Activated CD8-positive, alpha-beta T cell treated with anti-CD3 and anti-CD28 coated beads, Interleukin-2, amount 10 ng/mL, durations not matched to agents 7 days and 5 days (primary cell): ENCODE measurements at places on chromosomes 3 and 15. TPM values are rescaled to one million over a fixed set of nuclear protein-coding genes. Genes with fewer than 3 reads are reported as not detected.
A peak's percentile ranks its signal among the peaks of the same experiment; 100 is the strongest.

CYP11A1 gene
- total RNA-seq: not detected

SLC9C1 gene
- not detected for total RNA-seq

GOLGA8H gene
- 0.24 TPM for total RNA-seq

MFAP1 gene
- total RNA-seq: 40.1 TPM

GRCh38 chr15:60643555-60643954 is 164.6 kb upstream of the ICE2 start:
- no peak overlapping the region for H3K4me3 ChIP-seq
- H3K27ac ChIP-seq: no peak overlapping the region
- H3K36me3 ChIP-seq: no peaks in the 10 kb centered on the region
- no peak for DNase-seq

DNA sequence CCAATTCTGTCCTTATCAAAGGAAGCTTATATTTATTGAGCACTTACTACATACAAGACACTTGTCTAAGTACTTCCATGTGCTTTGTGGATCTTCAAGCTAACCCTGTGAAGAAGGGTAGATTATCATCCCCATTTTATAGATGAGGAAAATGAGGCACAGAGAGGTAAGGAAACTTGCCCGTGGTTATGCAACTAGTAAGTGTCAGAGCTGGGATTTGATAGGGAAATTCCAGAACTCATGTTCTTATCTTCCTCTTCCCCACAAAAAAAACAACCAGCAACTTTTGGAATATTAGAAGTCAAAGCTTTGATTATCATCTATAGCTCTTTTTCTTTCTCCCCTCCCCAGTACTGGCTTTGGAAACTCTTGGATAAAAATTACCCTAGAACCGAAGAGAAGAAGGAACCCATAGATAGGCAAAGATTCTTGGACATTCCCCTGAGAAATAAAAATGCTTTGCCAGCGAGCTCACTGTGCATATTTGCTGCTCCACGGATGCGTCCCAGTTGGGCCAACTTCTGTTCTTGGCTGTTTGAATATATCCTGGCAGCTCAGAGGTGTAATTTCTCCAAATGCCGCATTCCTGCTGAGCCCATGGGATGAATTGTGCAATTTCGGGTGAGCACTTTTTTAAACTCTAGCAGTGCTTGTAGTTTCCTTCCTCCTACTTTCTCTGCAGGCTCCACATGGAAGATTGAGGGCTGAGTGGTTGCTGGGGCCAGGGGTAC is 591.5 kb upstream of the CFAP20DC start:
- no peak overlapping the region for H3K27ac ChIP-seq
- no peak overlapping the region for H3K4me3 ChIP-seq
- H3K36me3 ChIP-seq: no peaks in the 10 kb centered on the region

DNA sequence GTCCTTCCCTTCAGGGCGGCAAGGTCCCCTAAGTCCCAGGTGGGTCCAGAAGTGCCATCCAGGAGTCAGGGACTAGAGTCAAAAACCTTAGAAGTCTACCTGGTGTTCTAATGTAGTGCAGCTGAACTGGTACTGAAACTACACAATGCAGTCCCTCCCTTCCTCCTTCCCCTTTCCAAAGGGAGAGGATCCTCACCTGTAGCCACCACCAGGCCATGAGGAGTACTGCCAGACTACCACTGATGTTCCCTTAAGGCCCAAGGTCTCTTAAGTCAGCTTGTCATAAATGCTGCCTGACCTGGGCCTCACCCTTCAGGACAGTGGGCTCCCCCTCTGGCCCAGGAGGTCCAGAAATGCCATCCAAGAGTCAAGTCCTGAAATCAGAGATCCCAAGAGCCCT is 98.9 kb downstream of the ULK4 start:
- no peak for DNase-seq
- no peak overlapping the region for H3K4me3 ChIP-seq
- no peaks in the 10 kb centered on the region for H3K27me3 ChIP-seq
- no peaks in the 10 kb centered on the region for H3K36me3 ChIP-seq

GRCh38 chr3:103181160-103181559 is 746.3 kb downstream of the ZPLD1 start:
- no peaks in the 10 kb centered on the region for H3K4me1 ChIP-seq
- no peaks in the 10 kb centered on the region for H3K36me3 ChIP-seq
- no peak for DNase-seq
- no peak overlapping the region for H3K27ac ChIP-seq
- no peak overlapping the region for H3K4me3 ChIP-seq

GRCh38 chr3:21020043-21020442 is 731.0 kb downstream of the ZNF385D start:
- no peaks in the 10 kb centered on the region for H3K4me1 ChIP-seq
- H3K27me3 ChIP-seq: no peaks in the 10 kb centered on the region
- no peaks in the 10 kb centered on the region for H3K36me3 ChIP-seq
- no peak overlapping the region for H3K4me3 ChIP-seq

- no peak for DNase-seq
- H3K36me3 ChIP-seq: no peaks in the 10 kb centered on the region
- peaks cover 13% of the 10 kb centered on the region for H3K27me3 ChIP-seq
- H3K4me3 ChIP-seq: no peak overlapping the region
- no peaks in the 10 kb centered on the region for H3K4me1 ChIP-seq
Observed at GRCh38 chr3:12227833-12228232, 61.0 kb upstream of the PPARG start.

DNA sequence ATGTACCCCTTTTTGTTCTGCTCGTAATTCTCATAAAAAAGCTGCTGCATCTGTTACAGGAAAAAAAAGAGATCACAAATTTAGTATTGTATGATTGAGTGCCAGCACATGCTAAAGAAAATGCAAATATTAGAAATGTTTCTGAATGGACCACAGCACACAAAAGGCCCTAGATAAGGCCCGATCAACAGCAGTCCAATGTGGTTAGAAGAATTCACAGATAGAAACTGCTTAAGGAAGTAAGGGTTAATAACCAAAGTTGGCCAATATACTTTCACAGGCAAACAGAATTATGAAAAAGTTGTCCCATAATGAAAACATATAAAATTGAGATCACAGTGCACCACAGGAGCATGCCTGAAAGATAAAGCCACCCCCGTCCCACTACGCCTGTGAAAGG is 72.9 kb downstream of the CHSY1 start:
- DNase-seq: no peak
- H3K27ac ChIP-seq: peak overlapping the region; percentile 22
- no peak overlapping the region for H3K4me3 ChIP-seq
- peaks cover 72% of the 10 kb centered on the region for H3K36me3 ChIP-seq

- peaks cover under 1% of the 10 kb centered on the region for H3K27me3 ChIP-seq
- H3K27ac ChIP-seq: no peak overlapping the region
- H3K4me3 ChIP-seq: no peak overlapping the region
- no peak for DNase-seq
- no peaks in the 10 kb centered on the region for H3K4me1 ChIP-seq
- H3K36me3 ChIP-seq: no peaks in the 10 kb centered on the region
Observed at GRCh38 chr15:42138968-42139386, 17.5 kb downstream of the PLA2G4F start.

DNA sequence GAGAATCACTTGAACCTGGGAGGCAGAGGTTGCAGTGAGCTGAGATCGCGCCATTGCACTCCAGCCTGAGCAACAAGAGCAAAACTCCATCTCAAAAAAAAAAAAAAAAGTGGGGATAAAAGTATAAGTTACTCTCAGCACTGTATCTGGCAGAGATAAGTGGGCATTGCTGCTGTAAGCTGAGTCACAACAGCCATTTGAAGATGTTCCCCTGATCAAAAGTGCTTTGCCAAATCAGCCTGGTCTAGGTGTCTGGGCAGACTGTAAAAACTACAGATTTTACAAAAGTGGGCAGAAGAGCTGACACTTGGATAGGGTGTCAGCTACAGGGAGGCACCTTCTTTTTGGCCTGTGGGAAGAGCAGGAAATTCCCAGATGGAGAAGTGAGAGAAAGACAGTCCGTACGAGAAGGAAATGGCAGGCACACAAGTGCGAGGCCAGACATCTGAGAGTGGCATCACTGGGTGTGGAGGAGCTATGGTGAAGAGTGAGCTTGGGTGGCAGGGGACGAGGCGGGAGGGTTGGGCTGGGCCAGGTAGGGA is 78.5 kb downstream of the TRAK1 start:
- H3K4me3 ChIP-seq: no peak overlapping the region
- no peaks in the 10 kb centered on the region for H3K27me3 ChIP-seq
- peaks cover 2% of the 10 kb centered on the region for H3K36me3 ChIP-seq

GRCh38 chr3:177201700-177202397 is 4.6 kb upstream of the TBL1XR1 start:
- H3K4me3 ChIP-seq: peak overlapping the region; percentile 67
- DNase-seq: peak; percentile 80
- H3K4me1 ChIP-seq: peaks cover 58% of the 10 kb centered on the region
- H3K36me3 ChIP-seq: peaks cover 7% of the 10 kb centered on the region
- H3K27me3 ChIP-seq: no peaks in the 10 kb centered on the region
- H3K27ac ChIP-seq: peak overlapping the region; percentile 95

DNA sequence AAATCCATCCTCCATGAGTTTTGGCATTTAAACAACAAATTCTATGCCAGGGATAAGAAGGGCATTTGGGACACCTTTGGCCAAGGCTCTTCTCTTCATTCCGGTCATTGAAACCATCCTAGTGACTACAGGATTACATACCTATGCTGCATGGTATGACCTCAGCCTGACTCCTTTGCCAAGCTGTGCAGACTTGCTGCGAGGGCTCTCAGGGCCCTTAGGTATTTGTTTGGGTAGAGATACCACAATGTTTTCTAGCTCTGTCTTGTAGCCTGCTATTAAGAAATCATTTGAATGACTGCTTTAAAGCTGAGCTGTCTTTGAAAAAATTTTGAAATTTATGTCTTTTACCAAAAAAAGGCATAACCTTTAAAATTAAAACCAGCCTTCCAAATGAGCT is 749.8 kb upstream of the SGO1 start:
- no peak overlapping the region for H3K27ac ChIP-seq
- no peak overlapping the region for H3K4me3 ChIP-seq
- H3K27me3 ChIP-seq: no peaks in the 10 kb centered on the region
- no peaks in the 10 kb centered on the region for H3K4me1 ChIP-seq
- H3K36me3 ChIP-seq: no peaks in the 10 kb centered on the region

DNA sequence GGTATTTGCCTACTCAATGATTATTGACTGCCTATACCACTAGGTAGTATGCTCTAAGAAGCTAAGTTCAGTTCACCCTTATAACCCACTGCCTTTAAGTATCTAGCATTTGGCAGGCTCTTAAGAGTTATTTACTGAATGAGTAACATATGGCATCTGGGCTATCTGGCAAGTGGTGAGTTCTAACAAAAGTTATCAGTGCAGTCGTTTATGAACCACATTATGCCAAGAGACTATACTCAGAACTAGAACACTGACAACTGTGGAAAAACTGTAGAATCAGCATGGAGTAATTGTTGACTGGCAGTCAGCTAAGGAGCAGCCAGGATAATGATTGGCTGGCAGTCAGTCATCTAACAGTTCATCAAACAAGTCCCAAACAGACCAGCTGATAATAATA is 25.8 kb downstream of the RAF1 start:
- DNase-seq: no peak
- H3K4me3 ChIP-seq: no peak overlapping the region
- peaks cover 39% of the 10 kb centered on the region for H3K36me3 ChIP-seq
- peaks cover 8% of the 10 kb centered on the region for H3K4me1 ChIP-seq
- no peaks in the 10 kb centered on the region for H3K27me3 ChIP-seq

DNA sequence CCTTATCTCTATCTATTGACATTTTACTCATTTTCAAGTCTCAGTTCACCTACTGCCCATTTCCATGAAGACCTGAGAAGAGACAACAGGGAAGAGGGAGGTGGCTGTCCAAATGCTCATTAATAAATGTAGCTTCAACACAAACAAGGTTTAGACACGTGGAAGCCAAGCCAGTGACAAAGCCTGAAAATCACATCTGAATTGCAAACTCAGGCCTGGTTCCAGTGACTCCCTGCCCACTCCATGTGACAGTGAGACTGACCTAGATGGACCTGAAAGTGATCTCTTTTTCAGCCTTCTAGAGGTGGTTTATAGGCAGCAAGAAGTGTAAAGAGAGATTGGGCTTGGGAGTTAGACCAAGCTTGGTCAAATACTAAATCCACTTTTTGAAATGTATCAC is 126.6 kb upstream of the BCL6 start:
- no peak for DNase-seq
- peaks cover 5% of the 10 kb centered on the region for H3K36me3 ChIP-seq
- H3K27ac ChIP-seq: no peak overlapping the region
- no peak overlapping the region for H3K4me3 ChIP-seq

GRCh38 chr3:105809208-105809888 is 59.5 kb downstream of the CBLB start:
- no peak for DNase-seq
